ENCODE measurements at places on chromosomes 5 and 9.

GRCh38 chr5:148090773-148091250, 27.0 kb downstream of the SPINK5 start:
- no peak for DNase-seq

DNA sequence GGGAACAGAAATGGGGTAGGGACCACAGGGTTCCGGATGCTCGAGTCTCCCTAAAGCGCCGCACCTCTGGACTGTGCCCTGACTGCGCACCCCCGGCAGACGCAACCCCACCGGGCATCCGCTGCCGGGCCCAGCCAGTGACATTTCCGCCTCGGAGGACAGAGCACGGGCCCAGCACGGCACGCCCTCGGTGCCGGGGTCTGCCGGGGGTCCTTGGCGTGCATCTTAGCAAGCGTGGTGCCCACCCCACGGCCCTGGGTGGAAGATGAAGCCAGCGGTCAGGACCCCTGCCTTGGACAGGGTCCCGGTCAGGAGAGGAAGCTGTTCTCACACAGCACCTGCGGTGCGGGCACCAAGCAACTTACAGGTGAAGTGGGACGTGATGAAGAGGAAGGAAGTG, 7.1 kb downstream of the INPP5E start:
- DNase-seq: no peak

GRCh38 chr5:122091936-122092600, 14.0 kb upstream of the LOX start:
- DNase-seq: no peak

DNA sequence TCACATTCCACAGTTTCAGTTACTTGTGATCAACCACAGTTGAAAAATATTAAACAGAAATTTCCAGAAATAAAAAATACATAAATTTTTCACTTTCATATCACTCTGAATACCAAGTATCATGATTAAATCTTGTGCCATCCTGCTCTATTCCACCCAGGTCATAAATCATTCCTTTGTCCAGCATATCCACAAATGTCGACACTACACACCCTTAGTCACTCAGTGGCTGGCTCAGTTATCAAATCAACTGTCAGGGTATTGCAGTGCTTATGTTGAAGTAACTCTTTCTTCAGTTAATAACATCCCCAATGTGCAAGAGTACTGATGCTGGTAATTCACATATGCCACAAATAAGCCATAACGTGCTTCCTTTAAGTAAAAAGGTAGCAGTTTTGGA, 115.7 kb downstream of the FBXL17 start:
- DNase-seq: no peak

DNA sequence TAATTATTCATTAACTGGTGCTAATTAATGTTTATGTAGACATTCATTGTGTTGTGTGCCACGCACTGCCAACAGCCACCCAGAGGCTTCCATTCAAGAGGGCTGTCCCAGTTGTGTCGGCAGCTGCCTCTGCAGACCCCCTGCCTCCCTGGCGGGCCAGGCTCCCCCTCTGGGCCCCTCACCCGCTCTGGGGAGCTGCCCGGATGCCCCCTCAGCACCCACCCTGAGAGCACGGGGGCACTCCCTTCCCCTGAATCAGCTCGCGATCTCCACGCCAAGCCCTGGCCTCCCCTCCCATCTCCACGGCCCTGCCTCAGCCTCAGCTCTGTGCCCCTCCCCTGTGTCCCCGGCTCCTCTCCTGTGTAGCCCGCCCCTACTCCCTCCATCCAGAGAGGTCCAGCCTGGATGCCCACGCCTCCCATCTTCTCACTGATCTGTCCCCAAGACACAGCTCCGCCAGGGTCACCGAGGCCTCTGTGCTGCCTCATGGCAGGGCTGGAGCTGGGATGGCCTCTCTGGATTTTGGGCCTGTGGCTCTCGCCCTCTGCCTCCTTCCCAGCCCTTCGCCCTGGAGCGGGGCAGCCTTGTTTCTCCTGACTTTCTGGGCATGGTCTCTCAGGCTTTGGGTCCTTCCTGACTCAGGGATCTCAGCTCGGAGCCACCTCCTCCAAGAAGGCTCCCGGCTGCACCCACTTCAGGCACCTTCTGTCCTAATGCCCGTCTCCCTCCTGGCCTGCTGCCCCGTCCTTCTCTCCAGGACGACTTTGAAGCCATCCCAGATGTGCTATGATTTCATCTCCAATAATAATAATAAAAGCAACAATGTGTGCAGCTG, 16.0 kb upstream of the SLC9A3 start:
- no peak for DNase-seq

DNA sequence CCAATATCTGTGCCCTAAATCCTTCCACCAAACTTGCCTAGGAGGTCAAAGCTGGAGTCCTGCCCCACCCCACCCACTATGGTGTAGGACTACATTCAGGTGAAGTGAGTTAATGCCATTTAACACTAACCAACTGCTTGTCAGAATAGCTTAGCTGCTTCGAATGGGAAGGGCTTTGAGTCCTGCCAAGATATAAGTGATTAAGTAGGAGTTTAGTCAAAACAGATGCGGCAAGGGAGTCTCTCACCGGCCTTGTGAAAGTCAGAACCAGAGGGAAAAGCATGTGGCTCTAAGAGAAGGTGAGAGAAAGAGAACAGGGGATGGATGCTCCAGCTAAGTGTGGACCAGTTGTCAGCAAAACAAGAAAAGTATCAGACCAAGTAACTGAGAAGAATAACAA, 132.6 kb downstream of the SPOCK1 start:
- DNase-seq: no peak

GRCh38 chr9:36823466-36823865, 210.6 kb downstream of the PAX5 start:
- DNase-seq: no peak

DNA sequence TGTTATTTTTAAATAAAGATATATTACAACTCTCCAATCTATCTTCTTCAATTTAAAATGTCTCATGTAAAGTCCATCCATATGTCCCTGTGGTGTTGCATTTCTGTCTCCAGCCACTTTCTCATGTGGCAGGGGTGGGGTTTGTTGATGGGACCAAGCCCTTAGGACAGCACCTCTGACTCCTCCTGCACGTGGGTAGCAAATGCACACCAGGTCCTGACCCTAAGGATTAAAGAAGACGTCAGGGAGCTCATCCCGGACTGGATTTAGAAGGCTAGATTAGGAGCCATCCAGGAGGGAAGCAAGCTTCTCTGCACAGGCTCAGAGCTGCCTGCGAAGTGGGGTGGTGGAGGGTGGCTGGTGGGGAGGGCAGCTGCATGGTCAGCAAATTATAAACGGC, 38.9 kb upstream of the FAM120AOS start:
- no peak for DNase-seq

GRCh38 chr9:130904070-130905044, 7.7 kb upstream of the QRFP start:
- no peak for DNase-seq

DNA sequence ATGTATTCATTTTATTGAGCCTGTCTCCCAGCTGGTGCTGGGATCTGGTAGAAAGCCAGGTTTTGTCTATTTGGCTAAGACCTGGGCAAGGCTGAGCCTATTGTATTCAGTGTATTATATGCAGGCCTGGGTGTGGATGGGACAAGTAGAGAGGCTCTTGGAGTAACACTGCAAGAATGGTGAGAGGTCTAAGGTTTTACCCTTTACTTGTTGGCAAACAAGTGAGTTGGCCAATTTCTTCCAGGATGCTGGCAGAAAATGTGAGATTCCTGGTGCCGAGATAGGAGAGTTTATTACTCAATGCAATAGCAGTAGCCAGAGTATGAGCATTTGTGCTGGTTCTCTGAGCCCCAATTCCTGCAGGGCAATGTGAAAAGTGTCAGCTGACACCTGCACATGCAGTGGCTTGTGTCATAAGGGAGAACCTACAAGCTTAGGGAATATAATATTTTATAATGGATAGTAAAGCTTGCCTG, 141.7 kb upstream of the PRLR start:
- no peak for DNase-seq

All from T-helper 22 cell (primary cell).